ENCODE measurements at places on chromosomes 4 and X.
A peak's percentile ranks its signal among the peaks of the same experiment; 100 is the strongest.

- no peak for DNase-seq
Measured at GRCh38 chr4:160877087-160877790, 1286.6 kb downstream of the FSTL5 start.

DNA sequence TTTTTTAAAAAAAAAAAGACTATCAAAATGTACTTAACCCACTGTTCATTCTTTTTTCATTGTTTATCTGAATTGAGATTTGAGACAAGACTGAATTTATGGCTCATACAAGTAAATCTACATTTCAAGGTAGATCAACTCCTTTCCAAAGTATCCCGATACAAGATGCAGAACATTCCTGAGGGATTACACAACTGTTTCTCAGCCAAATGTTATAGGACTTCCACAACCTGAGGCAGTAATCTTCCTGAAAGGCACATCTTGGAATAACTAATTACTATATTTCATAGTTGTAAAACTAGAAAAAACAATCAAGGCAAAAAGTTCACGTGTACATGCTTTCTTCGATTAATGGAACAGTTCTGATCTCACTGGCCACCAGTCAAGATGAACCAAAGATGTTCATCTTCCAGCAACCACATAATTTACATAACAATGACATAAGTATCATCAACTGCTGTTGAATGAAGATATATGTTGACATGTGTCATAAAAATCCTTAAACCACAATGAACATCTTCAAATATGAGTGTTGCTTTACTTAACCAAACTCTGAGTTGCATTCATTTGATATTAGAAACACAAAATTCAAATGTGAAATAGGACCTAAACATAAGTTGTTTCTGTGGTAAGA is 225.2 kb upstream of the DKK2 start:
- DNase-seq, result no peak

- no peak for DNase-seq
Measured at GRCh38 chrX:133323431-133323830, 91.9 kb downstream of the GPC4 start.

DNA sequence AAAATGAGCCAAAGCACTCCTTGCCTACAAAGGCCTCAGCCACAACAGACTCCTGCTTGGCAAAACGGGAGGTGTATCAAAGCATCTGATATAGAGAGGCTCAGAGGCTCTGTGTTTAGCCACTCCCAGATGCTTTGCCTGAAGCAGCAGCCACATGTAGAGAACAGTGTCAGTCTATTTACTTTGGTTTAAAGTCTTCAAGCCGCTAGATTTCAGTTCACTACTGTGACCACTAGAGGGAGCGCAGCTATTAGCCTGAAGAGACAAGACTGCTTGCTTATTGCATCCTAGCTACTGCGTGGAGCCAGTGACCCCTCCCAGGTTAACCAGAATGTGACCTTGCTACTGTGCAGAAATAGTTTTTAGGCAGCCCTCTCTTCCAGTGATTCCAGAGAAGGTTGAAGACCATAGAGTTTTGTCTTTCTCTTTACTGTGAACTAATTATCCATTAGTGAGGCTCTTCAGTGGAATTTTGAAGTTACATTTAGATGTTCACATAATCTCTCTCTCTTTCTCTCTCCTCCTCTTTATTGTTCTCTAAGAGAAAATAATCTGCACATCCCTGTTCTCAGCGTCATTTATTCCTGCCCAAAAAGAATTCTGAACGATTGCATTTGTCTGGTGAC is 39.3 kb downstream of the BMP3 start:
- peak; percentile 1 for DNase-seq

GRCh38 chr4:8215001-8215427 is 15.9 kb downstream of the SH3TC1 start:
- DNase-seq, result no peak

GRCh38 chr4:35689870-35690269 is 554.4 kb downstream of the ARAP2 start:
- DNase-seq, result no peak

DNA sequence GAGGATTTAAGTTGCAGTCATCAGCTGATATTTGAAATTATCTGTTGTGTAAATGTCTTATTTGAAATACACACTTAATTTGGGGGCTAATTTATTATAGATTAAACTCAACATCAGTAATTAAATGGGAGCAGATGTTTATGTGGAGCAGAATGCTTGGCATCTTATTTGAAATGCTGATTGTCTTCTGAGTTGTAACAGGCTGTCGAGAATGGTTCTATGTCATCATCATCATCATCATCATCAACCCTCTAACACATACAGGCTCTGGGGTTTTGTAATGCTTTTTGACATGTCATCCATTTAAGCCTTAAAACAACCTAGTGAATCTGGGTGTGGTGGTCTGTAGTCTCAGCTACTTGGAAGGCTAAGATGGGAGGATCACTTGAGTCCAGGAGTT is 8.2 kb downstream of the MTMR1 start:
- DNase-seq, result no peak

DNA sequence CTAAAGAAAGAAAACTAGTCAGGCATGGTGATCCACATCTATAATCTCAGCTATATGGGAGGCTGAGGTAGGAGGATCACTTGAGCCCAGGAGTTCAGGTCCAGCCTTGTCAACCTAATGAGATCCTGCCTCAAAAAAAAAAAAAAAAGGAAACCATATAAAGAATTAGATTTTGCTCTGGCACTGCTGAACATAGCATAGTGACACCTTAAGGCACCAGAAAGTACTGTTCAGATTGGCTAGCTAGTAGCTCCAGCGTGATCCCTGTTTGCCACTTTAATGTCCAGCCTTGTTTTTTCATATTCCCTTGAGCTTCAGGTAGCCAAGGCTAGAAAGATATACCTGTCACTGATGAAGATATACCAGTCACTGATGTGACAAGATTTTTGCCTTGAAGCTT is 34.1 kb downstream of the EXOC1 start:
- DNase-seq, result no peak

DNA sequence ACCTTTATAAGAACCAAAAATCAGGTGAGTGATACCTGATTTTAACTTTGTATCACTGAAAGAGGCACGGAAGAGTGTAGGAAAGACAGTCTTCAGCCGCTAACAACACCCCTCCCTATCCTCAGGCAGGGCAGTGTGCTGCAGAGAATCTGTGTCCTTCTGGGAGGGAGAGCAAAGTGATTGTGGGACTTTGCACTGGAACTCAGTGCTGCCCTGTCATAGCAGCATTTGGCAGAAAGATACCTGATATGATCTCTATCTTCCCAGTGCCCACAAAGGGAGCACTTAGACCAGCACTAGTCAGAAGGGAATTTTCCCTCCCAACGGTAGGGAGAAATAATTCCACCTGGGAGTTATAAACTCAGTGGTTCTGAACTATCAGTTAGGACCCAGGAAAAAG is 139.0 kb downstream of the FMR1NB start:
- DNase-seq, result no peak

GRCh38 chr4:187478292-187479140 is 517.1 kb upstream of the ZFP42 start:
- no peak for DNase-seq

- no peak for DNase-seq
Measured at GRCh38 chr4:3335385-3335784, 42.6 kb downstream of the RGS12 start.

- DNase-seq, result no peak
Measured at GRCh38 chr4:144696376-144696775, 50.4 kb downstream of the HHIP start.

DNA sequence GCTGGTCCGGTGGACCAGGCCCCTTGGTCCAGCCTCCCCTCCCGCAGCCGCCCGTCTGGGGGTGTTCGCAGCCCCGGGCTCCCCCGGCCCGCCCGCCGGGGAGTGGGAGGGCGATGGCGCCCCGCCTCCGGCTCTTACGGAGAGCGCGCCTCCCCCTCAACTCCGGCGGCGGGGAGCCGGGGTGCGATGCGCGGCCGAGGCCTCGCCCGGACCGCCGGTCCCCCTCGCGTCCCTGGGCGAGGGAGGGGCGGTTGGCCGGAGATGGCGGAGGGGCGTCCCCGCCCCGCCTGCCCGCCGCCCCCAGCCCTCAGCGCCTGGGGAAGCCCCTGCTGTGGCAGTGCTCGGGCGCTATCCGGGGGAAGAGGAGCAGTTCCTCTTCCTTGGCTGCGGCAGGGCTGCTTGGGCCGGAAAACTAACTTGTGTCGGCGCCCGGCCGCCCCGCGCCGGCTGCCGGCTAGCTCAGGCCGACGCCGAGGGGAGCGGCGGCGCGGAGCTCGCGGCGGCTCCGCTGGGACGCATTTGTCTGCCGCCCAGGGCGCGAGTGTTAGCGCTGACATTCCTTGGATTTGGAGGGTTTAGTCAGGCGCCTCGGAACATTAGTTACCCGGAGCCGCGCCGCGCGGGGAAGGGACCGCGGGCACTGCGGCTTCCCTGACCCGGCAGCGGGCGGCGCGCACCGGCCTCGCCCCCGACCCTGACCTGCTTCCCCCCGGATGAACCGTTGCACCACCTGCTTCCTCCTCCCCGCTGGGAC is 994 bp downstream of the GALNT7 start:
- no peak for DNase-seq

GRCh38 chr4:113919611-113920010 is 59.8 kb downstream of the ARSJ start:
- no peak for DNase-seq

- DNase-seq, result no peak
Measured at GRCh38 chr4:186536285-186536684, 19.1 kb downstream of the MTNR1A start.

- DNase-seq, result no peak
Measured at GRCh38 chr4:69731847-69732246, 28.6 kb downstream of the SULT1B1 start.

DNA sequence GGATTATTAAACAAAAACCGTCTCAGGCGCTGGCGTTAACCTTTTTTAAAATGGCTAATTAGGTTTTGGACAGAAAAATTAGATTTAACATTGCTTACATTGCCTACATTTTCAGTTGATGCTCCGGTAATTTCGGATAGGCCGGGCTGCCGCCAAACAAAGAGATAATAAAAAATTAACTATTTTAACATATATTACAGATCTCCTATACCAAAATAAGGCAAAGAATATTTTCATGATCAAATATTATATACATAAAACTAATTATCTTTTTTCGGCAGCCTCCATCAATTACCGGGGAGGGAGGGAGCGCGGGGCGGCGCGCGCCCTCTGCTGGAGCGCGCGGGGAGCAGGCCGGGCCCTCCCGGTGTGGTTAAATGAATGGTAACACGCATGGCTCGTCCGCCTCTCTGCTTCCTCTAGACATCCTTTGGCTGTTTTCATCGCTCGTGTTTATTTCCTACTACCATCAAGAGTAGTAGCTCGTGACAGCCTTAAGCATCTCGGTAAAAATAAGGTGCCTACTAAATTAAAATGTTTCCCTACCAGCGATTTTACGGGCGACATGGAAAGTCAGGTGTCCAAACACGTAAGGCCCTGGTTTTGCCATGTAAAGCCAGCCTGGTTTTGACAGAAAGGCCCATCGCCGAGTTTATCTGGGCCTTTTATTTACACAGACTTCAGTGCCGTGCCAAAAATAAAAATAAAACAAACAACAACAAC is 52.4 kb upstream of the TMEM33 start:
- no peak for DNase-seq

- DNase-seq, result no peak
Measured at GRCh38 chr4:87570290-87570805, 38.0 kb upstream of the DSPP start.

GRCh38 chr4:156472624-156473023 is 499.0 kb downstream of the PDGFC start:
- no peak for DNase-seq

- no peak for DNase-seq
Measured at GRCh38 chr4:145387079-145387478, 94.6 kb upstream of the SMAD1 start.

DNA sequence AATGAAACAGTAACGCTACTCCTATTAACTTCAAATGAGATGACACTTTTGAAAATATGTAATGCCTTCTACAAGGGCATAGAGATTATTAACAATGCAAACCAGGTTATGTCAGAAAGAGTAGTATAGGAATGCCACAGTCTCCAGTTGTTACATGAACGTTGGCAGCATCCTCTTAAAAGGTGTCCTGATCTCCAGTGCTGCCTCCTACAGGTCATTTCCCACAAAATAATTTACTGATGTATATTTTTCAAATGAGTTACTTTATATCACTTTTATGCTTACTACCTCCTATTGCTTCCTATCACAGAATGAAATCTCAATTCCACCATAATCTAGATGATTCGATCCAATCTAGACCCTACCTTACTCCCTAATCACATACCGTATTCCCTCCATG is 195.2 kb upstream of the EPHA5 start:
- no peak for DNase-seq

DNA sequence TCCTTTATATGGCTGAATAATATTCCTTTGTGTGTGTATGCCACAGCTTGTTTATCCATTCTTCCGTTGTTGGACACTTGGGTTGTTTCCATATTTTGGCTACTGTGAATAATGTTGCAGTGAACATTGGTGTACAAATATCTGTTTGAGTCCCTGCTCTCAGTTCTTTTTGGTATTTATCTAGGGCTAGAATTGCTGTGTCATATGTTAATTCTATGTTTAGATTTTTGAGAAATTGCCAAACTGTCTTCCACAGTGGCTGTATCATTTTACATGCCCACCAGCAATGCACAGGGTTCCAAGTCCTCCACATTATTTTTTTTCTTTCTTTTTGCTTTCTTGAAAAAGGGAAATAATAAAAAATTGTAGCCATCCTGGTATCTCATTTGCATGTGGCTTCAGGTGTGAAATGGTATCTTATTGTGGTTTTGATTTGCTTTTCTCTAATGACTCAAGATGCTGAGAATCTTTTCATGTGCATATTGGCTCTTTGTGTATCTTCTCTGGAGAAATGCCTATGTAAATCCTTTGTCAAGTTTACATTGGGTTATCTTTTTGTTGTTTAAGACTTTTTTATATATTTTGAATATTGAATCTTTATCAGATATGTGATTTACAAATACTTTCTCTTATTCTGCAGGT is 129.7 kb downstream of the RAPGEF2 start:
- DNase-seq, result no peak

GRCh38 chr4:149910177-149910576 is 94.5 kb upstream of the IQCM start:
- no peak for DNase-seq

DNA sequence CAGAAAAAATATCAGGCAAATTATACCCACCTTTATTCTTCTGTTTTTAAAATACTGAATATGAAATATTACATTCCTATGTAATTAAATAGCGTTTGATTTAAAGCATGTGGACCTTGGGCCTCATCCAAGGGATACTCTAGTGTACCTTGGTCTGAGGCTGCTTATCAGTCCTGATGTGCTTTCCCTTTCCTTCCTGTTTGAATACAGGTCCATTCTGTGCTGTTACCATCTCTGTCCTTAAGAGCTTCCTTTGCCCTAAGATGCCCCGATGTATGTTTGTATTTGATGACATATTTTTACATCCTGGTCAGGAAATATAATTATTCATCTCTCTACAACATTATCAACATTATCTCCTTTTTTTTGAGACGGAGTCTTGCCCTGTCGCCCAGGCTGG is 24.1 kb downstream of the FAT4 start:
- DNase-seq, result no peak

GRCh38 chr4:127311371-127311770 is 321.4 kb upstream of the INTU start:
- DNase-seq, result no peak

DNA sequence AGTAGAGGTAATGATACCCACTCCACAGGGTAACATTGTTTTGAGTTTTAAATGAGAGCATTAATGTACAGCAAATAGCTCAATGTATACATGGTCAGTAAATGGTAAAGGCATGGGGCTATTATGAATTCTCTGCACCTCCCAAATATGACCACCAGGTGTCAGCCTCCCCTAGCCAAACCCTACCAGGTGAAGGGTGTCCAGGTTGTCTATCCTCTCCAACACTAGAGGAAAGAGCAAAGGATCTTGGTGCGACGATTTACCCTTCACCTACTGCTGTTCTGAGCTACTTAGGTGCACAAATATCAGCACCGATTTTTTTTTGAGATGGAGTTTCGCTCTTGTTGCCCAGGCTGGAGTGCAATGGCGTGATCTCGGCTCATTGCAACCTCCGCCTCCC is 26.5 kb upstream of the XIAP start:
- DNase-seq, result no peak

Measured in cerebellar nuclear complex (tissue), 1 donor.